ENCODE measurements at places on chromosomes 4 and X. TPM values are rescaled to one million over a fixed set of nuclear protein-coding genes. Genes with fewer than 3 reads are reported as not detected.

DNA sequence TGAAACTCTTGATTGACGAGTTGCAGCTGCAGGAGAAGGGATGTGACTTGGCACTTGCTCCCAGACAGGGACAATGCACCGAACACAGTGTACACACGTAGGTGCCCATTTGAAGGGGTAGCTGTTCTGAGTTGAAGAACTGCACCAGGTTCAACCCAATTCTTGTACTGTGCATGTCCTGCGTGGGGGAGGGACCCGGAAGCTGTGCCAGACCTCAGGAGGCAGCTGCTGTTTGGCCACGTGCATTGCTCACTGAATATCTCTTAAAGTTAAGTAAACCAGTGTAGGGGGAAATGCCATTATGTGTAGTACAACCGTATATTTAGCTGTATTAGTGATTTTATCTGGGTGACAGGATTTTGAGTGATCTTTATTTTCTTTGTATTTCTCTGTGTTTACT is 12.0 kb upstream of the RBBP7 start:
- no peaks in the 10 kb centered on the region for H3K4me1 ChIP-seq
- peak overlapping the region; percentile 36 for H3K4me3 ChIP-seq
- no peaks in the 10 kb centered on the region for H3K27me3 ChIP-seq
- peak; percentile 63 for DNase-seq

- no peak for DNase-seq
- H3K4me1 ChIP-seq: no peaks in the 10 kb centered on the region
- H3K36me3 ChIP-seq: no peaks in the 10 kb centered on the region
- H3K27ac ChIP-seq: no peak overlapping the region
- no peaks in the 10 kb centered on the region for H3K27me3 ChIP-seq
- H3K4me3 ChIP-seq: no peak overlapping the region
Measured at GRCh38 chrX:112819813-112820212, 20.8 kb downstream of the AMOT start.

DNA sequence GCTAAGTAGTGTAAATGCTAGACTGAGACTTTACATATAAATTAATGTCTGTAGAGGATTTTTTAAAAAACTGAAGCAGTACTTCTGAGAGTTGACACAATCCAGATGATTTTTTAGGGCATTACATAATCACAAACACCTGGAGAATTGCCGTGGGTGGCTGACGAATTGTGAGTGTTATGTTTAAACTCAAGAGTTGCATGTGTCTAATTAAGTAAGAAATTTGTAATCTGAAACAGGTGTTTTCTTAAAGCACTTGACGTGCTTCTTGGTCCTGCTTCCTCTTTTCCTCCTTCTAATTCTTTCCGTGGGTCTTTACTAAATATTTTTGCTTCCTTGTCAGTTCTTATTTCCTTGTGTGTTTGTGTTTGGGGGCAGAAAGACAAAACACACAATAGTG is 27.8 kb downstream of the PIR start:
- no peak overlapping the region for H3K27ac ChIP-seq

- no peak overlapping the region for H3K4me3 ChIP-seq
- no peak overlapping the region for H3K27ac ChIP-seq
- no peaks in the 10 kb centered on the region for H3K27me3 ChIP-seq
- no peaks in the 10 kb centered on the region for H3K36me3 ChIP-seq
Measured at GRCh38 chrX:30822764-30823163, 66.3 kb downstream of the TAB3 start.

DNA sequence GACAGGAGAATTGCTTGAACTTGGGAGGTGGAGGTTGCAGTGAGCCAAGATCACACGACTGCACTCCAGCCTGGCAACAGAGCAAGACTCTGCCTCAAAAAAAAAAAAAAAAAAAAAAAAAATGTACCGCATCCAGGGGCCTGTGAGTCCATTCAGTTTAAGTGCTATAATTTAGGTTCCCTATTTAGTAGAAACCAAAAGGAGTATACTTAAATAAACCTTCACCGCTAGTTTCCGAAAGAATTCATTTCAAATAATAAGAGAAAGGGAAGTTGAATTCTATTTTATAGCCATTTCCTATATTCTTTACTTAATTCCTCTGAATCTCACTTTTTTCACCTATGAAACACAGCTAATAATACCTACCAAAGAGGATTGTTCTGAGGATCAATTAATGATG is 20.8 kb upstream of the LRBA start:
- H3K36me3 ChIP-seq: no peaks in the 10 kb centered on the region
- no peaks in the 10 kb centered on the region for H3K27me3 ChIP-seq
- no peak overlapping the region for H3K27ac ChIP-seq
- H3K4me1 ChIP-seq: no peaks in the 10 kb centered on the region
- no peak overlapping the region for H3K4me3 ChIP-seq

Gene NPY5R
- total RNA-seq: 0.62 TPM

Gene PAK3
- total RNA-seq: 0.35 TPM

Data from right lobe of liver (tissue), 6 donors.